Upper lobe of right lung (tissue), 1 donor: ENCODE measurements at places on chromosomes 5 and 9. TPM values are rescaled to one million over a fixed set of nuclear protein-coding genes. Genes with fewer than 3 reads are reported as not detected.

GRCh38 chr9:121055642-121056143 lies 5.6 kb upstream of the C5 start:
- H3K27me3 ChIP-seq: no peaks in the 10 kb centered on the region
- DNase-seq: no peak
- H3K36me3 ChIP-seq: no peaks in the 10 kb centered on the region

DNA sequence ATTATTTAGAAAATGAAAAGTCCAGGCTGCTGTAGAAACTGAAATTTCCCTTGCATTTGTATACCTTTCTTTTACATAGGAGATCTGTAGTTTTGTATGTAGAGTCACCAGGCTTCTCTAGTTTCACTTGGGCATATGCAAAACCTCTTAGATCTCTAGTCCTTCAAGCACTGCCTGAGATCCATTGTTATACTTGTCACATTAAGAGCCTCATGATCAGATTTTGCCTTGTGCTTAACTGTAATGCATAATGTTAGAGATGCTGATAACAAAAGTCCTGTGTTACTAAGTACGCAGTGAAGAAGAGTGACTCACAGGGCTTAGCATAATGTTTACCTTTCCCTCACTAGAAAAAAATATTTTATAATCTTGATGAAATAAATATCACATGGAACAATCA lies 250.2 kb downstream of the CYLC2 start:
- no peaks in the 10 kb centered on the region for H3K4me1 ChIP-seq
- no peak overlapping the region for H3K27ac ChIP-seq
- no peaks in the 10 kb centered on the region for H3K36me3 ChIP-seq

DNA sequence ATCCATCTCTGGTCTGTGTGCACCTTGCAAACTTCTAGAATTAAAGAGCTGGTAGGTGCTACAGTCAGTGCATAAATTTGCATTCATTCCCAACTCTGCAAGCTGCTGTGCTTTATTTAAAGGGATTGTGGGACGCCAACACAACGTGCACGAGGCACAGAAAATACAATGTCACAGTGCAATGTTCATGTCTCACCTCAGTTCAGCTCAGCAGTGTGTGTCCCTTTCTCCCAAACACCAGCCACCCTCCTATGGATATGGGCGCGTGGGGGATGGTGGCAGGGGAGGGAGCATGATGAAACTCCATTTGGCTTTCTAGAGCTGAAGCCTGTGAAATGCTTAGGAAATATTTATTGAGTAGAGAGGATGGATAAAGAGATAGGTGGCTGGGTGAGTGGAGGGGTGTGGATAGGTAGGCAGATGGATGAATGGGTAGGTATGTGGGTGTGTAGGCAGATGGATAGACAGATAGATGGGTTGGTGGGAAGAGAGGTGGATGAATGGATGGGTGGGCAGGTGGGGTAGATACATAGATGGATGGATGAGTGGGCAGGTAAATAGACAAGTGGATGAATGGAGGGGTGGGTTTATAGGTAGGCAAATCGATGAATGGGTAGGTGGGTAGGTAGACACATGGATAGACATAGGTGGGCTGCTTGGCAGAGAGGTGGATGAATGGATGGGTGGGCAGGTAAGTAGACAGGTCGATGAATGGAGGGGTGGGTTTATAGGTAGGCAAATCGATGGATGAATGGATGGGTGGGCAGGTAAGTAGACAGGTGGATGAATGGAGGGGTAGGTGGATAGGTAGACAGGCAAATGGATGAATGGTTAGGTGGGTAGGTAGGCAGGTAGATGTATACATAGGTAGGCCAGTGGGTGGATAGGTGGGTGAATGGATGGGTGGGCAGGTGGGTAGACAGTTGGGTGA lies 92.7 kb upstream of the FCN2 start:
- H3K27me3 ChIP-seq: no peaks in the 10 kb centered on the region
- H3K4me3 ChIP-seq: no peak overlapping the region
- H3K27ac ChIP-seq: no peak overlapping the region

DNA sequence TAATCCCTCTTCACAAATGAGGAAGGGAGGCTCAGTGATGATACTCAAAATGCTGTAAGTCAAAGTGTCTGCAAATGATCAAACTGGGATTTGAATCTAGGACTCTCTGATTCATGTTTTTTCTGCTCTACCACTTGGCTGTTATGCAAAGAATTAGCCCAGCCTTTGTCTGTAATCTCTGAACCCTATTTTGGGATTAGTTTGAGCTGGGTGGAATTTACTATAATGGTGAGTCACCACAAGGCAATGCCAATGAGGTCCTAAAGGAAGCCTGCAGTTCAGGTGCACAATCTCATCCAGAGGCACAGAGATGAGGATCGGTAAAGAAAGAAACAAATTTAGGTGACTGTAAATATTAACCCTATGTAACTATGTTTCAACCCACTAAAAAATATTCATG lies 29.2 kb downstream of the RFK start:
- H3K4me1 ChIP-seq: no peaks in the 10 kb centered on the region
- no peak overlapping the region for H3K27ac ChIP-seq
- DNase-seq: no peak
- no peaks in the 10 kb centered on the region for H3K27me3 ChIP-seq
- no peaks in the 10 kb centered on the region for H3K36me3 ChIP-seq
- no peak overlapping the region for H3K4me3 ChIP-seq

DNA sequence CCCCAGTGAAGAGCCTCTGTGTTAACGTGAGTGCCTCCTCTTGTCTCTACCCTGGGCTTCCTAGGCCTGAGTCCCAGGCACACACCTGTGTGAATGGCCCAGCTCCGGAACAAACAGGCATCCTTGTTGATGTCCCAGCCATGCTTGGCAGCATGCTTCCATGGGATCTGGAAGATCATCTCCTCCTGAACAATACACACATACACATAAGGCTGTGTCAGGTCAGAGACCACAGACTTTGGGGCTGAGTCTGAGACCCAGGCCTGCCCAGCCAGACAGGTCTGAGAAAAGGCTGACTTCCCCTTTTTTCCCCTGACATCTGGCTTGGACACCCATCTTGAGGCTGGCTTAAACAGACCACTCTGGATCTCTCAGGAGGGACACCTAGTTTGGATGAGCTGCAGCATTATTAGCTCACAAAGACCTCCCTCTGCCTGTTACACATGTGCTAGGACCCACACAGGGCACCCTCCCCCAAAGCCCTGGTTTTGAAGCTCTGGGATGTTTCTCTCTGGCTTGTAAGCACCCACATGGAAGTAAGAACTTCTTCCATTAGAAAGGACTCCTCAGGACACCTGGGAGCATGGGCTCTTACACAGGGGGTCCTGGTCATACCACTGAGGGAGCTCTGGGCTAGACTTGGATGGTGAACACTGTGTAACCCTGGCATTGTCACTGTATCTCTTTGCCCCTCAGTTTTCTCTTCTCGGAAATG lies 2.6 kb downstream of the IRF1 start:
- no peaks in the 10 kb centered on the region for H3K27me3 ChIP-seq
- H3K4me1 ChIP-seq: peaks cover 61% of the 10 kb centered on the region
- peak overlapping the region; percentile 94 for H3K4me3 ChIP-seq
- peak; percentile 38 for DNase-seq
- peaks cover 60% of the 10 kb centered on the region for H3K36me3 ChIP-seq

DNA sequence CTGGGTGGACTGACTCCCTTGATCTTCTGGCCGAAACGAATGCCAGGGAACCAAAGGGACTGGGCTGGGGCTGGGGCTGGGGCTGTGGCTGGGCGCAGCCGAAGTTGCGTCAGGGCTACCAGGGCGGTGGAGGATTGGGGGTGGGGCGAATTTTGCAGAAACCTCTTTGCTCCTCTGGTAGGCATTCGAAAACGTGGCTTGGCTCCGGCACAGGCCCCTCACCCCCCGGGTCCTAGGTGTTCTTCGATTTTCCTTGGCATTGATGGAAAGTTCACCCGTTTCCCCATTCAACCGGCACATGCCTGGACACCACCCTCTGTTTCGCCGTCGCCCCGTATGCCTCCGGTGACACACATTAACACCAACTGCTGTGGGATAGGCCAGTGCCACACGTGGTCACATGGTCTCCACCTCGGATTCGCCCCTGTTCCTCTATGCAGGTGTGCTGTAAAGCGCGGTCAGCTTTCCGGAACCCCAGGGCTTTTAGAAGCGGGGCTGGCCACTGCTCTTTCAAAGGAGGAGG lies 477.1 kb downstream of the SPATA31A7 start:
- no peak overlapping the region for H3K4me3 ChIP-seq
- H3K4me1 ChIP-seq: no peaks in the 10 kb centered on the region
- no peaks in the 10 kb centered on the region for H3K27me3 ChIP-seq
- H3K36me3 ChIP-seq: no peaks in the 10 kb centered on the region
- no peak overlapping the region for H3K27ac ChIP-seq

DNA sequence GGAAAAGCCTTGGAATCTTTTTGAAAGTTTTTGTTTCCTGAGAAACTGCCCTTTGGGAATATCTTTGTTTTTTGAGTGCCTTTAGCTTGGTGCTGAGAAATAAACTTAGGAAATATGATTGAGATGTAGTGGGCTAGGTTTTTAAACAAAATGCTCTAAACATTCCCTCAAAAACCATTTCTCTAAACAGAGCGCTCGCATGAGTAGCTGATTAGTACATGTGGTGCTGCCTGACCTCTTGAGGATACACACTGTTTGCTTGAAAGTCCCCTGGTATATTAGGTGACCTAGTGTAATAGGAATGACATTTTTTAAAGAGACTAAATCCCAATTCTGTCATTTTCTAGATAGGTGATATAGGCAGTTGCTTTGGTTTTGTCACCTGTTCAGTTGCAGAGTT lies 132.3 kb downstream of the ADAMTSL1 start:
- no peaks in the 10 kb centered on the region for H3K36me3 ChIP-seq
- H3K4me3 ChIP-seq: no peak overlapping the region
- no peak overlapping the region for H3K27ac ChIP-seq
- H3K27me3 ChIP-seq: no peaks in the 10 kb centered on the region

GRCh38 chr5:16740811-16741392 lies 124.1 kb upstream of the RETREG1 start:
- peaks cover 36% of the 10 kb centered on the region for H3K4me1 ChIP-seq
- no peaks in the 10 kb centered on the region for H3K27me3 ChIP-seq
- H3K36me3 ChIP-seq: peaks cover 6% of the 10 kb centered on the region

DNA sequence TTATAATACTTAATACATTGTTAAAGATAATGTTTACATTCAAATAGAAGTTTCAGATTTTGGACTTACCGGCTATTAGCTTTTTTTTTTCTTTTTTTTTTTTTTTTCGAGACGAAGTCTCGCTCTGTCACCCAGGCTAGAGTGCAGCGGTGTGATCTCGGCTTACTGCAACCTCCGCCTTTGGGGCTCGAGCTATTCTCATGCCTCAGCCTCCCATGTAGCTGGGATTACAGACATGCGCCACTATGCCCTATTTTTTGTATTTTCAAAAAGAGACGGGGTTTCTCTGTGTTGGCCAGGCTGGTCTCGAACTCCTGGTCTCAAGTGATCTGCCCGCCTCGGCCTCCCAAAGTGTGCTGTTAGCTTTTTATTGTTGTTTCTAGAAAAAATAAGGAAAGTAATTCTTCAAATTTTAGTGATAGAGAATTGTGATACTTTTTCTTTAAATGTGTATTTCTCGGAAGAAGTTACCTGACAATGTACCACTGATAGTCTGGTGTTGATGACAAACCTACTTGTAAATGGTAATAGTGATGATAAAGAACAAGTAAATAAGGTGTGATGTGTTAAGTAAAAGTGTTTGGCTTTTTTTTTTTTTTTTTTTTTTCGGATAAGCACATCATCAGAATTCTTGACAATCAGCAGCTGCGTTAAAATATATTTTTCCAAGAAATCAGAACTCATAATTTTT lies 2.7 kb downstream of the CDC42SE2 start:
- H3K27me3 ChIP-seq: no peaks in the 10 kb centered on the region
- H3K27ac ChIP-seq: no peak overlapping the region
- no peak for DNase-seq
- H3K36me3 ChIP-seq: no peaks in the 10 kb centered on the region
- peak overlapping the region; percentile 92 for H3K4me3 ChIP-seq
- H3K4me1 ChIP-seq: peaks cover 16% of the 10 kb centered on the region

GRCh38 chr9:69218166-69218565 lies 44.1 kb downstream of the TJP2 start:
- H3K4me3 ChIP-seq: no peak overlapping the region
- no peaks in the 10 kb centered on the region for H3K27me3 ChIP-seq
- H3K36me3 ChIP-seq: peaks cover 62% of the 10 kb centered on the region
- peaks cover 8% of the 10 kb centered on the region for H3K4me1 ChIP-seq
- no peak for DNase-seq

- no peaks in the 10 kb centered on the region for H3K4me1 ChIP-seq
- no peak overlapping the region for H3K27ac ChIP-seq
- H3K36me3 ChIP-seq: peaks cover 63% of the 10 kb centered on the region
- H3K27me3 ChIP-seq: no peaks in the 10 kb centered on the region
- H3K4me3 ChIP-seq: no peak overlapping the region
These were observed 12.6 kb upstream of the COL23A1 start for GRCh38 chr5:178602752-178603151.

DNA sequence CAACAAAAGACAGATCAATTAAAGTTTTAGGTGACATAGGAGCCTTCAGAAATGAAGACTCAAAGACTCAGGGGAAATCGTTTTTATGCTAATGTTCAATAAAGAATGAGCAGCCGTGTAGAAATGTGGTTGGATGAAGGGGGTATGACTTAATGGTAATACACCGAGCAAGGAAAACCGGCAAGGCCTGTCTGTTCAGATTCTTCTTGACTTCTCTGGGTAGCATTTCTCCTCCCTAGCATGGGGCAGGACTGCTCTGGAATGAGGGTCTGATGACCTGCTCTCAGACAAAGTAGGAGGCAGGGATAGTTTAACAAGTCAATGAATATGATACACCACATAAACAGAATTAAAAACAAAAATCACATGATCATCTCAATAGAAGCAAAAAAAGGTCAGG lies 487.4 kb downstream of the ZNF608 start:
- H3K27ac ChIP-seq: no peak overlapping the region
- H3K4me3 ChIP-seq: no peak overlapping the region
- DNase-seq: no peak
- no peaks in the 10 kb centered on the region for H3K36me3 ChIP-seq

GRCh38 chr9:121743441-121744001 lies 92.1 kb downstream of the DAB2IP start:
- peaks cover 76% of the 10 kb centered on the region for H3K4me1 ChIP-seq
- H3K27ac ChIP-seq: peak overlapping the region; percentile 65
- DNase-seq: peak; percentile 91
- H3K4me3 ChIP-seq: peak overlapping the region; percentile 48
- no peaks in the 10 kb centered on the region for H3K36me3 ChIP-seq

LAMC3 gene
- total RNA-seq: 28.5 TPM

FOXD4L3 gene
- not detected for total RNA-seq

CDH18 gene
- total RNA-seq: not detected

BNIP1 gene
- total RNA-seq: 9.1 TPM

DAB2IP gene
- total RNA-seq: 81.6 TPM

MBLAC2 gene
- 4.5 TPM for total RNA-seq

MLANA gene
- not detected for total RNA-seq
